ENCODE measurements at places on chromosomes 4 and X.

- no peaks in the 10 kb centered on the region for H3K27me3 ChIP-seq
- H3K4me1 ChIP-seq: peaks cover 3% of the 10 kb centered on the region
- H3K27ac ChIP-seq: no peak overlapping the region
- DNase-seq: no peak
These were observed 283.2 kb upstream of the CPEB2 start for GRCh38 chr4:14719053-14719452.

- no peaks in the 10 kb centered on the region for H3K27me3 ChIP-seq
- H3K27ac ChIP-seq: peak overlapping the region; percentile 100
- peak overlapping the region; percentile 99 for H3K4me3 ChIP-seq
These were observed 25.9 kb downstream of the ZNF721 start for GRCh38 chr4:472881-473569.

- H3K36me3 ChIP-seq: peaks cover 2% of the 10 kb centered on the region
- DNase-seq: no peak
- no peak overlapping the region for H3K4me3 ChIP-seq
- no peak overlapping the region for H3K27ac ChIP-seq
- H3K4me1 ChIP-seq: no peaks in the 10 kb centered on the region
These were observed 69.9 kb downstream of the CHIC2 start for GRCh38 chr4:53994382-53995102.

GRCh38 chr4:31021008-31021407 is 300.8 kb downstream of the PCDH7 start:
- H3K4me1 ChIP-seq: no peaks in the 10 kb centered on the region
- H3K27ac ChIP-seq: no peak overlapping the region
- H3K36me3 ChIP-seq: no peaks in the 10 kb centered on the region
- DNase-seq: no peak

- H3K27me3 ChIP-seq: no peaks in the 10 kb centered on the region
- no peak overlapping the region for H3K4me3 ChIP-seq
- no peaks in the 10 kb centered on the region for H3K4me1 ChIP-seq
- DNase-seq: no peak
These were observed 302.4 kb upstream of the TACR3 start for GRCh38 chr4:104022226-104022625.

- H3K36me3 ChIP-seq: no peaks in the 10 kb centered on the region
- no peak overlapping the region for H3K27ac ChIP-seq
- H3K27me3 ChIP-seq: no peaks in the 10 kb centered on the region
- DNase-seq: no peak
These were observed 291.8 kb downstream of the IDS start for GRCh38 chrX:149213264-149213663.

- H3K4me3 ChIP-seq: peak overlapping the region; percentile 8
- DNase-seq: peak; percentile 59
- no peaks in the 10 kb centered on the region for H3K36me3 ChIP-seq
- H3K4me1 ChIP-seq: peaks cover 13% of the 10 kb centered on the region
- peak overlapping the region; percentile 19 for H3K27ac ChIP-seq
- H3K27me3 ChIP-seq: no peaks in the 10 kb centered on the region
These were observed 22.1 kb upstream of the RRAGB start for GRCh38 chrX:55695227-55696018.

GRCh38 chr4:79578606-79579005 is 170.6 kb upstream of the GK2 start:
- H3K4me3 ChIP-seq: no peak overlapping the region
- no peaks in the 10 kb centered on the region for H3K36me3 ChIP-seq
- no peaks in the 10 kb centered on the region for H3K4me1 ChIP-seq

DNA sequence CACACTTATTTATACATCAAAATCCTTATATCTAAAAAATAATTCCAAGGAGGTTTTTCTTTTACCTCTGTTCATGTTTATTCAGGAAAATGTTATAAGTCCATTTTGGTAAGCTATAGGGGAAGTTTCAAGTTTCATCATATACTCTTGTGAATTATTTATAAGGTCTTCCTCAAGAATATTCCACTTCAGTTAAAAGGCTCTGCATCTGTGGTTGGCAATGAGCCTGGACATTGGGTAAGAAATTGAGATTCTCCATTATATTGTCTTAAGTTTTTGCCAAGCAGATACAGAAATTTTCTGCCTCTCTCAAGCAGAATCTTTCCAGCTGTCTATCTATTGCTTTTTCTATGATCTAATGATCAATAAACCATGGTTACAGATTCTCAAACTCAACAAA is 641.9 kb downstream of the NLGN4X start:
- H3K4me3 ChIP-seq: no peak overlapping the region
- no peaks in the 10 kb centered on the region for H3K4me1 ChIP-seq
- H3K36me3 ChIP-seq: no peaks in the 10 kb centered on the region
- no peak for DNase-seq
- H3K27me3 ChIP-seq: no peaks in the 10 kb centered on the region
- H3K27ac ChIP-seq: no peak overlapping the region

GRCh38 chr4:184728858-184729257 is 5.0 kb downstream of the CENPU start:
- H3K27ac ChIP-seq: peak overlapping the region; percentile 47
- H3K27me3 ChIP-seq: no peaks in the 10 kb centered on the region
- no peak for DNase-seq
- peaks cover 55% of the 10 kb centered on the region for H3K36me3 ChIP-seq
- H3K4me3 ChIP-seq: no peak overlapping the region

GRCh38 chr4:54199919-54200318 is 29.2 kb upstream of the PDGFRA start:
- H3K36me3 ChIP-seq: no peaks in the 10 kb centered on the region
- DNase-seq: no peak
- no peak overlapping the region for H3K4me3 ChIP-seq
- H3K27me3 ChIP-seq: no peaks in the 10 kb centered on the region
- H3K4me1 ChIP-seq: no peaks in the 10 kb centered on the region
- H3K27ac ChIP-seq: no peak overlapping the region

DNA sequence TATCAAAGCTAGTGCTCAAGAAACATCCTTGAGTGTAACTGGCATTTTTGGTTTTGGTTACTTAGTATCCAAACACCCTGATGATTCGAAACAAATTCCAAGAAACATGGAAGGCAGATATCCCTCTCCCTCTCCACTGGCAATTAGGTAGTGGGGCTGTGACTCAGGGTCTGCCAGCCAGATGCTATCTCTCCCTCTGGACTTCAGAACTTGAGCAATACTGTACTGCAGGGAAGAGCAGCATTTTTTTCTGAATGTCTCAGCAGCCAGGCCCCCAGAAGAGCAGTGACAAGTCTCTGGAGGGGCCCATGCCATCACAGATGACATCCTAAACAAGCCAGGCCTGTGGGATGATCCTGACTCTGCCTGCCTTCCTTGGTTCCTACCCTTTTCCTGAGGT is 37.3 kb upstream of the BCORL1 start:
- H3K36me3 ChIP-seq: no peaks in the 10 kb centered on the region
- H3K4me3 ChIP-seq: no peak overlapping the region
- no peak for DNase-seq
- H3K27me3 ChIP-seq: peaks cover 5% of the 10 kb centered on the region
- peaks cover 3% of the 10 kb centered on the region for H3K4me1 ChIP-seq
